ENCODE measurements at places on chromosomes 1 and 21.
A peak's percentile ranks its signal among the peaks of the same experiment; 100 is the strongest.

GRCh38 chr1:213154056-213154685 is 103.1 kb downstream of the RPS6KC1 start:
- DNase-seq, result peak; percentile 86

GRCh38 chr1:105793536-105794146 is 1262.8 kb upstream of the PRMT6 start:
- DNase-seq, result peak; percentile 69

GRCh38 chr1:15064217-15064929 is 89.2 kb upstream of the TMEM51 start:
- DNase-seq, result no peak

- DNase-seq, result no peak
These were observed 20.7 kb upstream of the RAP1GAP start for GRCh38 chr1:21689661-21690372.

DNA sequence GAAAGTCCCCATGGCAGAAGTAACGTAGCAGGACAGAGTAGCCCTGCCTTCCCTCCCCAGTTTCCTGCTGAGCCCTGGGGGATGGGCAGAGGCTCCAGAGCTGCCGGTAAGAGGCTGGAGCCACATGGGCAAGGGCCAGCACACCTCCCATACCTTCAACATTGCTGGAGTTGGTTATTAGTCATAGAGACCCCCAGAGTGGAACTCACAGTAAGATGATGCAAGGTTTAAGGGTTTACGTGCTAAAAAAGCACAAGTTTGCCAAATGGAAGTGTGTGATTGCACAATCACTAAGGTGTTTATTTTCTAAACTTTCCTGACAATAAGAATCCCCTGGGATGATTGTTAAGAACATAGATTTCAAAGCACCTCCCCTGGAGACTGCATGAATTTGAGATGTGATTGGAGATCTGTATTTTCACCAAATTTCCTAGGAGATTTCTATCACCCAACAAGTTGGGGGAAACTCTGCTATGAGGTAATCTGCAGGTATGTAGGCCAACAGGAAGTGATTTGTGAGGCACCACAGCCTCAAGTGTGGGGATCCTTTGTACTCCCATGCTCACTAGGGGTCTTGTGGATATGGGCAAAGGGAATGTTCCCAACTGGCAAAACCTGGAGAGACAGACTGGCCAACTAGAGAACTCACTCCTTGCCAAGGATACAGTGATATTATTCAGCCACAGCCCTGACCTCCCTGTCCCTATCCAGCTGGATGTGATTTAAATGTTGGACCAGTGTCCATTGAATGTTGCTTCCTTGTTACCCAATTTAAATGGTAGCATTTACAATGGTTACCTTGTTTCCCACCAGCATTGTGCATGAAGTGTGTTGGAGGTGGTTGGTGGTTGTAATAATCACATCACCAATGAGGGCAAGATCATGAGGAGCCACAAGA is 37.1 kb upstream of the CSF1 start:
- DNase-seq, result no peak

- DNase-seq, result no peak
These were observed 326.0 kb upstream of the RUNX1 start for GRCh38 chr21:35375115-35375514.

DNA sequence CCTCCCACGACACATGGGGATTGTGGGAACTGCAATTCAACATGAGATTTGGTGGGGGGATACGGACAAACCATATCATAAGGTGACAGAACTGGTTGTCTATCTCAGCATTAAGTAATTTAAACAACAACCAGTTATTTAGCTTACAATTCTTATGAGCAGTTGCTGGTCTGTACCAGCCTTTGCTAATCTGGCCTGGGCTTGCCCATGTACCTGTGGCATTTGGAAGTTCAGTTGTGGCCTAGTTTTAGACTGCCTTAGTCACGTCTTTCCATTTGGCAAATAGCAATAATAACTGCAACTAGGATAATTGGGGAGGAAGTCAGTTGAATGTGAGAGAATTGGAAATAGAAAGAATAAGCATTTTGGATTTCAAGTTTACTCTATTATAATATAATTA is 441.8 kb upstream of the CXADR start:
- DNase-seq, result no peak

DNA sequence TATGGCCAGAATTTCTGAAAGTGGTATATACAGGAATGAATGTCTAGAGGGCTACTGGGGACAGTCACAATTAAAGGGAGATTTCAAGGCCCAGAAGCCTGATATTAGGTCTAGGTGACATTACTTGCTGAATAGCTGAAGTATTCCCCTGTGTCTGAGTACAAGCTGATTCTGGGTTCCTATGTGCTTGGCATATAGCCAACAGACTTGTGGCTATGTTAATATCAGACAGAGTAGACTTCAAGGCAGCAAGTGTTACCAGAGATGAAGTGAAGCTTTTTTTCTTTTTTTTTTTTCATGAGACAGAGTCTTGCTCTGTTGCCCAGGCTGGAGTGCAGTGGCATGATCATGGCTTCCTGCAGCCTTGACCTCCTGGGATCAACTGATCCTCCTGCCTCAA is 8.3 kb downstream of the TTC4 start:
- peak; percentile 58 for DNase-seq

- DNase-seq, result no peak
These were observed 87.4 kb downstream of the GPR52 start for GRCh38 chr1:174535207-174535606.

- no peak for DNase-seq
These were observed 82.3 kb downstream of the ACTL8 start for GRCh38 chr1:17837233-17838030.

GRCh38 chr1:77394166-77394565 is 112.3 kb downstream of the AK5 start:
- no peak for DNase-seq

DNA sequence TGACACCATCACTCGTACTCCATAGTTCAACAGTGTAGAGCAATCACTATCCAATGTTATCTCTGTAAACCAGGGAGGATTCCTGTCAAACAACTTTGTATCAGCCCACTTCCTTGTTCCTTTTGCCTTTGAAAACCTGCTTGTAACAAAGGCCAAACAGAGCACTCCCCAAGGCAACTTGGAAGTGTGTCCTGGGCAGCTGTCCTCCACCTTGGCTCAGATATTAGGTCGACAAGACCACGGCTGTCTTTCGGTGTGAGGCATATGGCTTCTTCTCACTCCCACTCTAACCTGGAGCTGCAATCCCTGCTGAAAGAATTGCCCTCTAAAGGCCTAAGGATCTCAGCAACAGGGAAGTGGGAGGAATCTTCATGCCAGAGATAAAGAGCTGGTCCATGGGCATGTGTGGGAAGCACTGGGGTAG is 66.7 kb downstream of the ITPKB start:
- DNase-seq, result peak; percentile 24

DNA sequence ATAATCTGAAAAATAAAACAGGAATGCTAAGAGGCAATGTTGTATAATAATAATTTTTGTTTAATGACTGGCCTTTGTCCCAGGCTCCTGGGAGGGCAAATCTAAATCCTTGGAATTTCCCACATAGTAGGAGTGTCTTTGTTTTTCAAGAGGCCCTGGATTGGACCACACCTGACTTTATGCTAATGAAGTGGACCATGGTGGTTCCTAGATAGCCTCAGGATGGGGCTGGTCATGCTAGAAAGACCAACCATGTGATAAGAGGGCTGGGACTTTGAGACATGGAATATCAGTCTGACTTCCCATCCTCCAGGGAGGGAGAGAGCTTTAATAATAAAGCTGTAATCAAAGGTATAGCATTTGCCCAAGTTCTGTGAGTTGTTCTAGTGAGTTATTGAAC is 138.2 kb upstream of the RAB4A start:
- no peak for DNase-seq

DNA sequence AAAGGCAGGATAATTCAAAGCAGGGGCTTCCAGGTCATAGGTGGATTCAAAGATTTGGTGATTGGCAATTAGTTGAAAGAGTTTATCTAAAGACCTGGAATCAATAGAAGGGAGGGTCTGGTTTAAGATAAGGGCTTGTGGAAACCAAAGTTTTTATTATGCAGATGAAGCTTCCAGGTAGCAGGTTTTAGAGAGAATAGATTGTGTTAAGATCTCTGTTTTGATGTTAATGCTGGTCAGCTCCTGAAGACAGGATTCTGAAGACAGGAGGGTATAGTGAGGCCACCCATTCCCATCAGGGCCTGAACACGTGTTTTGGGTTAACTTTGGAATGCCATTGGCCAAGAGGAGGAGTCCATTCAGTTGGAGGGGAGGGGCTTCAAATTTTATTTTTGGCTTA is 6.1 kb upstream of the PTBP2 start:
- DNase-seq, result no peak

DNA sequence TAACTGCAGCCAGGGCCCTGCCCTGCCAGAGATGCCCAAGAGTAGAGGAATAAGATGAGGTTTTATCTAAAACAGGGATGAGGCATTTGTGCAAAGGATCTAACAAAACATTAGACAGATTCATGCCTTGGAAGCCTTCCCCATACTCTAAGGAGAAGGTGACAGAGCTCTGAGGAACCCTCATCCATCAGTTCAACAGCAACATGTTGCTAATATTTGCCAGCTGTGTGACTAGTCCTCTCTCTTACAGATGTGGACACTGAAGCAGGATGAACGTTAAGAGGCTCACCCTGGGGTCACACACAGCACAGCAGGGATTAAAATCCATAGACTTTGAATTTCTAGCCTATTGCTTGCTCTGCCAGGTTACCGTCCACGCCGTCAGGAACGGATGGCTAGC is 99.0 kb downstream of the ZBTB18 start:
- DNase-seq, result no peak

GRCh38 chr21:21722731-21723130 is 724.5 kb downstream of the NCAM2 start:
- no peak for DNase-seq

- DNase-seq, result no peak
These were observed 64.3 kb upstream of the ADARB1 start for GRCh38 chr21:45010096-45010495.

DNA sequence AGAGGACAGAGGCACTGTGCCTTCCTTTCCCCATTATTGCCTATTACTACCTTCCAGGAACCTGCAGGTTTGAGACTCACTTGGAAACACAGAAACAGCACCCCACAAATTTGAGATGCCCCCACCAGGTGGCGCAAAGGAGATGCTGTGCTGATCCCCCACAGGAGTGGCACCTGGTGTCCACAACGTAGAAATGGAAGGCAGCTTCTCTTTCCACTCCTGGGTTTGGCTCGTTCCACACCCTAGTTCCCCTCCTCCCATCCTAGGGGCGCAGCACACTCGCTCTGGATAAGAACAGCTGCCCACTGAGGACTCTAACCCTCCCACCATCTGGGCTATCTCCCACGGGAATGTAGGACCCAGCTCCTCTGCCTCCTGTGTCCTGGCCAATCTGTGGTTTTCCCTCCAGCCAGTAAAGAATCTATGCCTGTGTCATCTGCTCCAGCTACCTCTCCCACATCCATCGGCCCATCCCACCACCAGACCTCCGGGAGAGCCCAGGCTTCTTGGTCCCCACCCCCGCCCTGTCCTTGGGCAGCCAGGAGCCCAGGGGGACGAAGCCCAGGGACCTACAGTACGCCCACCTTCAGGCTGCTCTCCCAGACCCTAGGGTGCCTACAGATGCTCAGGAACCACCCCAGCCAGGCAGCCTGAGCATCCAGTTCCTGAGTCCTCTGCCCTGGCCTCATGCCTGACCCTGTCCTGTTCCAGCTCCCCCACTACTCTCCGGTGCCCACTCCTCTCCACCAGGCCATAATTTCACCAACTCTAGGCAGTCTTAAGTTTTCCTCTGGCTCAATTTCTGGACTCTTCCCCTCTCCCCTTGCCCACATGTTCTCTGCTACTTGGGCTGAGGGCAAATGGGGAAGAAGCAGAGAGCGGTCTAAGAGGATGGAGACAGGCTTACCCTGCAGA is 549 bp downstream of the THBS3 start:
- DNase-seq, result peak; percentile 94

GRCh38 chr1:206925106-206925736 is 3.5 kb upstream of the FCMR start:
- peak; percentile 75 for DNase-seq

DNA sequence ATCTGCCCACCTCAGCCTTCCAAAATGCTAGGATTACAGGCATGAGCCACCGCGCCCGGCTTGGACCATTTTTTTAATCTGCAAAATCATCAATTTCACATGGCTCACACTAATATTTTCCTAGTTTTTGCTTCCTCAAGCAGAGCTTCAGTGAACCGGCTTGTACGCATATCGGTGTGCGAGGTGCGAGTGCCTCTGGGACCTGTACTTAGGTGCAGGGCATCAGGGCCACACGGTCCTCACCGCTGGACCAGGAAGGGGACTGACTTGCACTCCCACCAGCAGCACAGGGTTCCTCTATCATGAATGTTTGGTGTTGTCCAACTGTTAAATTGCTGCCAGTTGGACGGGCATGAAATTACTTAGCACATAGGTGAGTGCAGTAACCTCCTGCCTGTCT is 15.4 kb upstream of the SHE start:
- DNase-seq, result no peak

DNA sequence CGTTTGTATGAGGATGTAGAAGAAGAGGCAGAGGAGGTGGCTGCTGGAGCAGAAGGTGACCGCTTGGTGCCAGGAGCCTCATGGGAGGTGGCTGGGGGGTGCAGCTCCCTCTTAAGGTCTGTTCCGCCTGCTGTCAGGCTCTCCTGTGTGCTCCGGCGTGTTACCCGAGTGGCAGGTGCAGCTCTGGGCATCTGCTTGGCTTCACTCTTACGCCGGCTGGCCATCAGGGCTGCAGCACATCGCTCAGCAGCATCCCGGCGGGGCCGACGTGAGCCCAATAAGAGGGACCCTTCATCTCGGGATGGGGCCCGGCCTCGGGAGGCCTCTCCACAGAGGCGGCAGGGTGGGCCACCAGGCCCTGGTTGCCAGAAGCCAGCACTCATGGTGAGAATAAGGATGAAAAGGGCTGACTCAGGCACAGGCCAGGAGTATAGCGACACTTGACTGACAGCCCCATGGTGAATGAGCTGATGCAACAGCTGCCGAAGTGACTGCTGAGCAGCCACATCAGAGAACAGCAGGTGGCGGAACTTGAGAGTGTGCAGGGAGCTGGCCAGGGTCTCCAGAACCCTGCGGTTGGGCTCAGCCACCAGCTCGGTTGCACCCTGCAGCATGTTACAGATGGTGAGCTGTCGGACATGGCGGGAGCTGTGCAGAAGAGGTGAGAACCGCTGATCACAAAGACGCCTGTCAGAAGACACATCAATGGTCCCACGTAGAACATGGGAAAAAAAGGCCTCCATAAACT is 17.5 kb downstream of the LRRC41 start:
- DNase-seq, result no peak

DNA sequence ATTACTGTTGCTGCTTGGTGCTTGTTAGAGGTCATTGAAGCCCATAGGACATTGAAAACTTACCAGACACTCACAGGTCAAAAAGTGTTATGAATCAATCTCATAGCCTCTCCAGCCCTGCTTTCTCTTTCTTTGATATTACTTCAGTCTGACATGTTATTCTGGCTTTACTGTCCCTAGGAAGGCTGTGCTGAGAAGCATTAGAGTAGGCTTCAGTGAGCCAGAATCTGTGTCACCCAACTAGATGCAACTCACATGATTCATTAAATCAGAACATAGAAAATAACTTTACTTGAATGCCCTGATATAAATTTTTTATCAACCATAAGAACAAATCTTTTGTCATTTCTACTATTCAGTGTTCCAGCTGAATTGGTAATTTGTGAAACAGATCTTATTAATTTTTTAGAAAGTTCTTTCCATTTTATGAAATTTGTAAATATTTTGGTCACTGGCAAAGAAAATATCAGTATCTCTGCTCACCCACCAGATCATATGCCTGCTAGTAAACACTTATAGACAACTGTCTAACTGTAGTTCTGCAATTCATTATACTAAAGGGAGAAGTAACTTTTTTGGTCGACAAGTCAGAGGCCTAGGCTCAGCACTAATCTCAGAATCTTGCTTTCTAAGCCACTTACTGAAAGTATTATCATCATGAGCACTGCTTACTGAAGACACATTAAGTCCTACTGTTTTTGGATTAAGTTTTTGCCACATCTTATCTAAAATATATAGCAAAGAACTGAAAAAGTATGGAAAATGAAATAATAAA is 48.2 kb downstream of the RPAP2 start:
- DNase-seq, result peak; percentile 63
